ENCODE measurements at places on chromosomes 11 and 22.

DNA sequence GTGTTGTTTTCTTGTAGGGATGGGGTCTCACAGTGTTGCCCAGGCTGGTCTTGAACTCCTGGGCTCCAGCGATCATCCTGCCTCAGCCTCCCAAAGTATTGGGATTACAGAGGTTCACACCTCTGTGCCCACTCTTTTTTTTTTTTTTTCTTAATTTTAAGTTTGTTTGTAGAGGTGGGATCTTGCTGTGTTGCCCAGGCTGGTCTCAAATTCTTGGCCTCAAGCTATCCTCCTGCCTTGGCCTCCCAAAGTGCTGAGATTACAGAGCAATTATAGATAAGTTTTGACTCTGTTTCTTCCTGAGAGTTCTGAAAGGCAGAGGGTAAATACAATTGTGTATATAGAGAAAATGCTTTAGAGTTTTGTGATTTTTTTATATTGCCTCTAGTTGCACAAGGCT, 160.4 kb downstream of the TEAD1 start:
- DNase-seq: no peak

GRCh38 chr11:57476757-57477506, 16.6 kb downstream of the RTN4RL2 start:
- DNase-seq: peak; percentile 50

DNA sequence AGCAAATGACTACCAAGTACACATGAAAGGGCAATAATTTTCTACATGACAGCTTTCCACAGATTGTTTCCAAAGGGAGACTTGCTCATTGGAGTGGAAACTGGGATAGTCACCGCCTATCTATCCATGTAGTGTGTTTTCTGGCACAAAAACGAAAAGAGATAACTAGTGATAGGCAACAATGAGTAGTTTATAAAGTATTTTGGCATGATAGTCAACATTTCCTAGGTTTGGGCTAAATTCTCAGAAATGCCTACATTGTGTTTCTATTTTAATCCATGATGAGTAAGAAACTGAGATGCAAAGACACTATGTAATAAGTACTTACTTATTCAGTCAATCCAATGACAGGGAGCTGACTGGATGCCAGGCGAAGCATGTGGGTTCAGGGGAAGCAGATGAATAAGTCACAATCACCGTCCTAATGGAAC, 1129.1 kb downstream of the DLG2 start:
- no peak for DNase-seq

- no peak for DNase-seq
Observed at GRCh38 chr11:47393163-47394049, 15.0 kb upstream of the SLC39A13 start.

DNA sequence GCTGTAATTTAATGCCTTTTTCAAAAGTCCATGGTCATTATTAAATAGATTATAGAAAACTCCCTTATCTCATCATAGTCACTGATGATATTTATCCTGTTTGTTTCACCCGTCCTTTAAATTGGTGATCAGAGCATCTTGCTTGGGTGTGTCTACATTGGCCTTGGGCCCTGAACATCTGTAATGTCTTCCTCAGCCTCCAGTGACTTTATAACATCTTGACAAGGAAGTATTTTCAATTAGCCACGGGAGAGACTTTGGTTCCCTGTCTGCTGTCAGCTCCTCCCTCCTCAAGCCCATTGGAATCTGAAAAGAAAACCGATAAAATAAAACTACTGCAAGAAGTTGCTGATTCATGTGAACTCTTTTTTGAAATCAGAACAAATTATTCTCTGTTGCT, 116.9 kb upstream of the TTC12 start:
- DNase-seq: no peak

DNA sequence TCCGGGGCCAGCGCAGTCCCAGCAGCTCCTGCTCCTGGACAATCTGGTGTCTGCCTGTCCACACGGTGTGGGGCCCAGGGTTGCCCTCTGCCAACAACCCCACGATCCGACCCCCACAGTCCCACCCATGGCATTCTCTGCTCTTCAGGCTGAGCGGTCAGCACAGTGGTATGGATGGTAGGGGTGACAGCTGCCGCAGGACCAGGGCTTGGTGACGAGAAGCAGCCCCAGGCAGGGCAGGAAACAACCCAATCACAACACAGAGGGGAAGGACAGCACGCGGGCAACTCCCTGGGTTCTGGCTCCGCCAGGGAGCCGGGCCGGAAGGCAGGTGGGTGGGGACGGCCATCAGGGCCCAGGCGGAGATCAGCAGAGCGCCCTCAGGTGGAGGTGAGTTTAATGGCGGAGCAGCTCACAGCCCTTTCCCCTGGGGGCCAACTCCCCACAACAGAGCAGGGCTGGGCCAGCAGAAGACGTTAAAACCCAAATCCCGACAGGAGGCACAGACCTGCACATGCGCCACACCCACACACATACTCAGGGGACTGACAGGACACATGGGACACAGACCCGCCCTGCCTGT, 5.3 kb upstream of the CHADL start:
- DNase-seq: peak; percentile 69

DNA sequence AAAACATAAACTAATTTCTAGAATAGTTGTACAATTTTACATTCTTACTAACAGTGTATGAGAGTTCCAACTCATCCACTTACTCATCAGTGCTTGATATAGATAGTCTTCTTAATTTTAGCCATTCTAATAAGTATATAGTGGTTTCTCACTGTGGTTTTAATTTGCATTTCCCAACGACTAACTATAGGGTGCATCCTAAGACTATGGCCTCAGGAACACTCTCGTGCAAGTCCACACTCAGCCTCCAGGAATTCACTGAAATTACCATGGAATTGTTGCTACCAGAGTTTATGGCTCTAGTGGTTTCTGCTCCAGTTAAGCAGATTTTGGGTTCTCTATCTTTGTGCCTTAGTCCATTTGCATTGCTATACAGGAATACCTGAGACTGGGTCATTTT, 60.1 kb upstream of the GUCY1A2 start:
- DNase-seq: no peak

GRCh38 chr11:115333121-115333520, 171.1 kb downstream of the CADM1 start:
- DNase-seq: no peak

DNA sequence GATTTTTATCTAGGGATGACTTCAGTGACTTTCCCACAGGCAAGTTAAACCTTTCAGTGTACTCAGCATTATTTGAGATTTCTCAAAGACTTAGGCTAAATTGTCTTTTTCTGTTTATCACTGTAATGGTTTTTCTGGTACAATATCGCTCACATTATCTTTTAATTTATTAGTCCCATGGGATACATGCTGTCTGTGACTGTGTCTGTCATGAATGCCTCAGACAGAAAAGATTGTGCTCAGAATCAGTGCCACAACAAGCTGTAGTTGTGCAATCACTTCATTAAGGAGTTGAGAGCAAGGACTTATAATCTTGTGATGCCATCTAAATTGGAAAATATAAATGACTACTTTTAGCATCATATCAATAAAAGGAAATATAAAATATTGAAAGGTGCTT, 2374.2 kb upstream of the RAG2 start:
- no peak for DNase-seq

DNA sequence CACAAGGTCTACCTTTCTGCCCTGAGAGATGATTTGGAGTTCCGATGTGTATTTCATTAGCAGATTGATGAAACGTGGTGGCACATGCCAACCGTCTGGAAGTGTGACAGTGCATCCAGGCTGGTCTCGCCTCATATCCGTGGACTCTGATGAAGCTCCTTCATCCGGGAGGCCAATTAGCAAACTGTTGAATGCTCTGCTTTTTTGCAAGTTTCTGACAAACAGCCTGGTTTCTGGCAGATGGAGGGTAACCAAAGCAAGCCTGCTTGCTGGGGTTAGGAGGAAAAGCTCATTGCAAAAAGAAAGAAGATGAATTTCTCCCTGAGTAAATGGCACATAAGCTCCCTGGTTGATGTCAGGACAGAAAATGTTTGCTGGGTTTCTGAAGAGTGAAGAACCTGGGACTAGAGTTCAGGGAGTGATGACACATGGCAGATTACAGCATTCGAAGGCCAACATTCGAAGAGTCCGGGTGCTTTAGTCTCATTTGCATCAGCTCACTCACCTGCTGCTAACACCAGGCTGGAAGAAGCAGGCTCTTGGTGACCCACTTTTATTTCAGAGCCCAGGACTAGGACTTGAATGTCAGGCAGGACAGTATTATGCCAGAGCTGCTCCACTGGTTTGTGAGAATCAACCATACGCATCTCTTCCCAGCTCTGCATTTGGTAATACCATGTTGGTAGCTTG, 135.9 kb upstream of the TTC12 start:
- no peak for DNase-seq

DNA sequence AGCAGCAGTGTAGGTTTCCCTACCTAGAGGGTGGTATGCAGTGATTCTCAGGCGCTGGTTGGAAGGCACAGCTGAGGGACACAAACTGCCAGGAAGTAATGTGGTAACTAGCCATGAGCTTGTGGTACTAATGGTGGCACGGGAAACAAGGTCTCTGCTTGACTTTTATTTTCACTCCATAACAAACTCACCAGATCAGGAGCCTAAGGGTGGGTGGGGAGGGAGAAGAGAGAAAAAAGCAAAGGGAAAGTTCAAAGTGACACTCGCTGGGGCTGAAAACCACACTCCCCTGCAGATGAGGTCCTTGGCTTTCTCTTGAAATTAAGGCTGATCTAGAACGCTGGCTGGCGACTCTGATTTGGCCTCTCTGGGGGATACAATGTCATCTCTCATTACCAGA, 22.0 kb downstream of the TRAF6 start:
- no peak for DNase-seq

- DNase-seq: no peak
Observed at GRCh38 chr22:49849161-49850020, 4.3 kb upstream of the ZBED4 start.

DNA sequence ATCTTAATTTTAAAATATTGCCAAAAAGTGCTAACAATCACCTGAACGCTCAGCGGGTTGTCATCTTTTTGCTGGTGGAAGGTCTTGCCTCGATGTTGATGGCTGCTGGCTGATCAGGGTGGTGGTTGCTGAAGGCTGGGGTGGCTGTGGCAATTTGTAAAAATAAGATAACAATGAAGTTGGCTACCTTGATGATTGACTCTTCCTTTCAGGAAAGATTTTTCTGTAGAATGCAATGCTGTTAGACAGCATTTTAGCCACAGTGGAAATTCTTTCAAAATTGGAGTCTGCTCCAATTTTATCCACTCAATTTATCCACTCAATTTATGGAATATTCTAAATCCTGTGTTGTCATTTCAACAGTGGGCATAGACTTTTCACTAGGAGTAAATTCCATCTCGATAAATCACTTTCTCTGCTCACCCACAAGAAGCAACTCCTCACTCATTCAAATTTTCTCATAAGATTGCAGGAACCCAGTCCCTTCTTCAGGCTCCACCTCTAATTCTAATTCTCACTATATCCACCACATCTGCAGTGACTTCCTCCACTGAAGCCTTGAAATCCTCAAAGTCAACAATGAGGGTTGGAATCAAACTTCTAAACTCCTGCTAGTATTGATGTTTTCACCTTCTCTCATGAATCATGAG, 78.8 kb downstream of the LINC01488 start:
- DNase-seq: no peak

DNA sequence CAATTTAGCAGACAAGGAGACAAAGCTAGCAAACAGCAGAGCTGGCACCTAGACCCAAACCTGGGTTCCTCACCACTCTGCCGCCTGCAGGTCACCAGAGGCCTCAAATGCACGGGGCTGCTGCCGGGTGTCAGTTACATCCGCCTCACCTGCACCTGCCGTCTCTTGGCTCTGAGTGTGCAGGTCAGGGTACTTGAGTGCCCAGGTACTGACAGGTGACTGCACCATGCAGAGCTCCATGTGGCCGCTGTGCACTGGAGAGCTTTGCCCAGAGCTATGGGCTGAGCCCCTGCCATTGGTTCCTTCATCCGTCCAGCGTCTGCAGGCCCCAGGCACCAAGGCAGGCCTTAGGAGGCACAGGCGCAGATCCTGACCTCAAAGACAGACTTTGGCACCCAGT, 35.0 kb downstream of the PDGFB start:
- DNase-seq: no peak

GRCh38 chr22:39183991-39184585, 31.6 kb upstream of the CBX7 start:
- DNase-seq: peak; percentile 44

GRCh38 chr11:38553148-38553547, 1955.1 kb upstream of the RAG2 start:
- no peak for DNase-seq

- no peak for DNase-seq
Observed at GRCh38 chr22:49503896-49504521, 323.7 kb downstream of the BRD1 start.

DNA sequence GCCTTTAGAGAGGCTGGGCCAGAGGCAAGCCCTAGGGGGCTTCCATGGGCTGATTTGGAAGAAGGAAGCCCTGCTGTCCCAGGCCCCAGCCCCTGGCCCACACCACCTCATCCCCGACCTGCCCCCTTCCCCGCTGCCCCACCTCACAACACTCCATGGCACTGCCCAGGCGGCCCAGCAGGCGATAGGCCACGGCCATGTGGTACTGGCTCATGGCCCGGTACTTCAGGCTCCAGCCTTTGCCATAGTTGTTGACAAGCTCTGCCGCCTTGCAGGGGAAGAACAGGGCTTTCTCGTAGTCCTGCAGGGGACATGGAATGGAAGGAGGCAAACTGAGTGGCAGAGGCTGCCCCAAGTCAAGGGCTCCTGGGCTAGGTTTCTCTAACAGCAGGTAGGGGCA, 6.4 kb downstream of the RAPSN start:
- no peak for DNase-seq

- DNase-seq: no peak
Observed at GRCh38 chr22:46088541-46089311, 61.6 kb upstream of the PPARA start.

- DNase-seq: no peak
Observed at GRCh38 chr11:33887886-33888285, 4.0 kb downstream of the LMO2 start.

- DNase-seq: no peak
Observed at GRCh38 chr11:1113405-1114201, 38.9 kb downstream of the MUC2 start.

GRCh38 chr11:798093-798713, at the start of gene SLC25A22:
TSS of gene SLC25A22 (minus strand) at chr11:798281. CDS start at chr11:795006, 3,275 bp downstream.
- DNase-seq: peak; percentile 77

- peak; percentile 88 for DNase-seq
Observed at GRCh38 chr22:21657360-21658032, 8.3 kb upstream of the PPIL2 start.

GRCh38 chr11:33802194-33802950, 28.1 kb upstream of the FBXO3 start:
- peak; percentile 93 for DNase-seq

DNA sequence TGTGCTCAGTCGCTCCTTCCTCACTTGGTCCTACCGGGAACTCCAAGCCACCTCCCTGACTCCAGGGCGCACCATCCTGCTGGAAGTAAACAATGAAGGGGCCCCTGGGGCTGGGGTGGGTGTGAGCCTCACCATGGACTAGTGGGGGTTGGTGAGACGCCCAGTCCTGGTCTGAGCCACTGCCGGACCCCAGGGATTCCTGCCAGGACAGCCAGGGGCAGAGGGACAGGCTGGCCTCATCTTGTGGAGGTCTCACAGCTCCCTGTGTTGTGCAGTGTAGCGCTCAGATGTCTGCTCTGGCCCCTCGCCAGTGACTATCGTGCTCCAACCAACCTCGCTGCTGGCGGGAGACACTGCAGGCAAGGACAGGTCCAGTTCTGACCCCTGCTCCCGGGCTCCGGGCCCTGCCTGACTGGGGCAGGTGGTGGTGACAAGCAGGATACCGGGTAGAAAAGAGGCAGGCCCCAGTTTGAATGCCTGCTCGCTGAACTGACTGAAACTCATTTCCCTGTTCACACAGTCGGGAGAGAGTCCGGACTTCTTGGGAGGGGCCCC, 1021.4 kb downstream of the BRD1 start:
- DNase-seq: no peak

GRCh38 chr22:43202326-43202725, 15.4 kb upstream of the TTLL12 start:
- no peak for DNase-seq

- no peak for DNase-seq
Observed at GRCh38 chr11:91248199-91248807, 976.3 kb upstream of the FAT3 start.

All from ELF-1 (cell line).